Myocyte (in vitro differentiated cells): ENCODE measurements at places on chromosomes 2 and 18. TPM values are rescaled to one million over a fixed set of nuclear protein-coding genes. Genes with fewer than 3 reads are reported as not detected.

RBBP8 gene
- total RNA-seq, result 16.5 and 19.9 TPM in 2 replicates

GPR55 gene
- total RNA-seq, result 0.03 TPM in 1 of 2 replicates, not detected in the other

ASIC4 gene
- total RNA-seq, result 0.29 and 0.31 TPM in 2 replicates

BAZ2B gene
- 66.8 and 67.7 TPM in 2 replicates for total RNA-seq

RAB6C gene
- total RNA-seq, result not detected in 2 replicates

TMEM169 gene
- 13.8 and 19.4 TPM in 2 replicates for total RNA-seq

SFT2D3 gene
- 8.3 and 10.5 TPM in 2 replicates for total RNA-seq

MC2R gene
- not detected in 2 replicates for total RNA-seq

MOGAT1 gene
- total RNA-seq, result not detected in 2 replicates

KIDINS220 gene
- 49.9 and 62.0 TPM in 2 replicates for total RNA-seq

STPG4 gene
- 0.24 TPM in 1 of 2 replicates, not detected in the other for total RNA-seq

LRP2 gene
- 0.10 TPM in 1 of 2 replicates, not detected in the other for total RNA-seq

SGPP2 gene
- total RNA-seq, result not detected in 2 replicates

CSRNP3 gene
- 1.0 and 3.3 TPM in 2 replicates for total RNA-seq

ACVR1 gene
- 43.0 and 48.8 TPM in 2 replicates for total RNA-seq

DSC1 gene
- not detected in 2 replicates for total RNA-seq

MERTK gene
- 0.21 and 0.35 TPM in 2 replicates for total RNA-seq

TUBA3E gene
- not detected in 2 replicates for total RNA-seq

PDE1A gene
- total RNA-seq, result 2.9 and 4.3 TPM in 2 replicates

TRAPPC12 gene
- 49.8 and 62.6 TPM in 2 replicates for total RNA-seq

ALLC gene
- not detected in 2 replicates for total RNA-seq

RGPD3 gene
- total RNA-seq, result 0.16 and 0.64 TPM in 2 replicates

CD207 gene
- 0.26 TPM in 1 of 2 replicates, not detected in the other for total RNA-seq

SCN2A gene
- 0.56 and 0.68 TPM in 2 replicates for total RNA-seq

CRACDL gene
- total RNA-seq, result 0.11 and 0.26 TPM in 2 replicates

NXPH2 gene
- total RNA-seq, result 0.37 TPM in 1 of 2 replicates, not detected in the other

OSR1 gene
- total RNA-seq, result 2.5 TPM in 2 replicates

GCG gene
- not detected in 2 replicates for total RNA-seq

LYG2 gene
- not detected in 2 replicates for total RNA-seq

LRATD1 gene
- 1.7 and 3.0 TPM in 2 replicates for total RNA-seq

SP140L gene
- total RNA-seq, result 9.7 and 14.4 TPM in 2 replicates

FARP2 gene
- 28.7 and 32.7 TPM in 2 replicates for total RNA-seq

ITGA6 gene
- total RNA-seq, result 650 and 854 TPM in 2 replicates

CNRIP1 gene
- total RNA-seq, result 5.4 and 7.6 TPM in 2 replicates

PROKR1 gene
- total RNA-seq, result not detected in 2 replicates

ACKR3 gene
- not detected in 2 replicates for total RNA-seq

GNAL gene
- total RNA-seq, result 0.36 and 1.2 TPM in 2 replicates

ANKRD23 gene
- total RNA-seq, result 3.4 and 4.3 TPM in 2 replicates

EML6 gene
- 3.5 and 29.7 TPM in 2 replicates for total RNA-seq

ABHD3 gene
- total RNA-seq, result 1.4 and 2.9 TPM in 2 replicates

CHRNG gene
- 697 and 1,132 TPM in 2 replicates for total RNA-seq

TTN gene
- total RNA-seq, result 1,034 and 1,448 TPM in 2 replicates

ZNF892 gene
- total RNA-seq, result 4.5 and 5.9 TPM in 2 replicates

BUB1 gene
- 2.1 and 5.8 TPM in 2 replicates for total RNA-seq

VWC2L gene
- not detected in 2 replicates for total RNA-seq

SLC25A12 gene
- 25.3 and 32.3 TPM in 2 replicates for total RNA-seq
